ENCODE measurements at places on chromosomes 6 and 20. TPM values are rescaled to one million over a fixed set of nuclear protein-coding genes. Genes with fewer than 3 reads are reported as not detected.
A peak's percentile ranks its signal among the peaks of the same experiment; 100 is the strongest.

Gene DSP
- total RNA-seq = 37.5 TPM

Gene KIF25
- total RNA-seq = not detected

DNA sequence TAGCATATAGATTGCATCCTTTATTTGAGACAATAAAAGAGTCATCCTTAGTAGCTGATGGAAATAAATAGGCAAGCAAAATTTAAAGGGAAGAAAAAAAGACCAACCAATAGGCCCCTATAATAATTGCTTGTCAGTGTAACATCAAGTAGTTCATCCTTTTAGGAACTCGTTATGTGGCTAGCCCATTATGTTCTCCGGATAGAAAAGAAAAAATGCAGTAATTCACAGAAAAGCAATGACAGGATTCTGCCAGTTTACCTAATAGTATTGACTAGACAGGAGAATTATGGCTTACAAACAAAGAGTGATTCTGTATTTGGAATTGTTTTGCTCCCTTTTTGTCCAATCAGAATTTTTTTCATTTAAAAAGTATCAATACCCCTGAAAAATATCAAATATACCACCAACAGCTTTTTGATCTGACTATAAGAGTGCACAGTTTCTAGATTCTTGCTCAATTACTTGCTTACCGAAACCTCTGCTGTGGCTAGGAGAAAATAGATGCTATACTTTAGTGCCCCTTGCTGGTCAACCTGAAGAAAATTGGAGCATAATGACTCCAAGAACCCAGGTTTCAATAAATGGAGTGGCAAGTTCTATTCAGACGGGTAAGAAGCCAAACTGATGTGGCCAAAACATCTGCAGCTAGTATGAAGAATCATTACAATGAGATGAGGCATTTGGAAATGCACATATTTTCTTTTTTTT, 91.5 kb upstream of the SASH1 start:
- H3K27me3 ChIP-seq = no peaks in the 10 kb centered on the region
- no peaks in the 10 kb centered on the region for H3K36me3 ChIP-seq
- peak; percentile 65 for DNase-seq

- no peaks in the 10 kb centered on the region for H3K36me3 ChIP-seq
- no peak overlapping the region for H3K4me3 ChIP-seq
- no peak for DNase-seq
- peaks cover 11% of the 10 kb centered on the region for H3K27me3 ChIP-seq
Measured at GRCh38 chr6:6683969-6684833, 95.7 kb downstream of the LY86 start.

DNA sequence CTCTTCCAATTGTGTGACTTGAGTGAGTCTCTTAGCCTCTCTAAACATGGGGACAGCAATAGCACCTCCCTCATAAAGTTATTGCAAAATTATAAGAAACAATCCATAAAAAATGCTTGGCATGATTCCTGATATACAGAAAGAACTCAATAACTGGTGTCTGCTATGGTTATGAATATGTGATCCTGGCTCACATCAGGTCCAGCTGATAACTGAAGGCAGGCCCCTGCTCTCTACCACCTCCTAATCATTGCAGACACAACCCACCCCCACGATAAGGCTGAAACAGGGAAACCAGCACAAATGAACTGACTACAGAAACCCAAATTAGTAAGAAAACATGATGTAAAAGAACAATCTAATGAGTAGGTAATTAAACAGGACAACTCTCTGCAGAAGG, 5.4 kb downstream of the TRIM15 start:
- no peak for DNase-seq
- no peaks in the 10 kb centered on the region for H3K36me3 ChIP-seq
- peaks cover 41% of the 10 kb centered on the region for H3K27me3 ChIP-seq
- no peaks in the 10 kb centered on the region for H3K4me1 ChIP-seq

DNA sequence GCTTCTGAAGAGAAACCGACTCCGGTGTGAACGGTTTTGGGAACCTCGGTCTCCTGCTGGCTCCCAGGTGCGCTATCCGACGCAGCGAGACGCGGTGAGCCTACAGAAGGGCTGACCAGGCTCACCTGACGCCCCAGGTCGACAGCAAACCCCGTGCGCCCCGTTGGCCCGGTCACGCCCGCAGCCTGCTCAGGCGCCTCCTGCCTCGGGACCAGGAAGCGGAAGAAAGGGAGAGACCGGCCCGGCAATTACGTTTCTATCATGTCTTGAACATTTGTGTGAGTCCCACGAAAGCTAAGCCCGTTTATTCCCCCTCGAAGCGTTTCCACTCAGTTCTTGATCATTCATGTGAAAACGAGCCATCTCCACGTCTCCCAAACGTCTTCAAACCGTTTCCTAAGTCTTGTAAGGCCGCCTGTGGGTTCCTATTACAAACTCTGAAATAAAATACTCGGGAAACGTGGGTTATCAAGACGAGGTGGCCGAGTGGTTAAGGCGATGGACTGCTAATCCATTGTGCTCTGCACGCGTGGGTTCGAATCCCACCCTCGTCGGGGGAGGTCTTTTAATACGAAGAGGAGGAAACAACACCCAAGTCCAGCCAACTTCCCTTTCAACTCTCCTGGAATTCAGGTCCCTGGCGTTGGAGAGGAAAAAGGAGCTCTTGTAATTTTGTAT, 150.5 kb upstream of the PRSS16 start:
- DNase-seq = peak; percentile 90
- peak overlapping the region; percentile 77 for H3K27ac ChIP-seq
- peak overlapping the region; percentile 89 for H3K4me3 ChIP-seq
- peaks cover 21% of the 10 kb centered on the region for H3K4me1 ChIP-seq

GRCh38 chr20:13118676-13119075, 102.4 kb upstream of the ISM1 start:
- no peaks in the 10 kb centered on the region for H3K4me1 ChIP-seq
- H3K27me3 ChIP-seq = peaks cover 3% of the 10 kb centered on the region
- H3K27ac ChIP-seq = no peak overlapping the region
- DNase-seq = no peak

DNA sequence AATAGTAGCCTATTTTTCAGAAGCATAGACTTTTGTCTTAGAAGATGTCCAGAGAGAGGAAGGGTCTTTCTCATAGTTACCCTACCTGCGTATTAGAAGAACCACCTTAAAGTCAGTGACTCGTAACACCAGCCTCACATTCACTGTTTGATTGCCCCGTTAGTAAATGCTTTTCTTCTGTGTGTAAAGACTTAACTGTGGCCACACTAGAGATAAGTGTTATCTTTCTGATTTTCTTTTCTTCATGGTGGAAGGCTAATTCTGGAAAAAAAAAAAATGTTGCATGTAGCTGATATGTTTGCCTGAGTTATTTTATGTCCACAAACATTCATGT, 83.9 kb downstream of the SAMD3 start:
- no peaks in the 10 kb centered on the region for H3K27me3 ChIP-seq
- no peak for DNase-seq
- no peaks in the 10 kb centered on the region for H3K36me3 ChIP-seq
- H3K4me1 ChIP-seq = peaks cover 6% of the 10 kb centered on the region
- H3K27ac ChIP-seq = no peak overlapping the region
- no peak overlapping the region for H3K4me3 ChIP-seq

- DNase-seq = no peak
- no peaks in the 10 kb centered on the region for H3K4me1 ChIP-seq
- no peaks in the 10 kb centered on the region for H3K36me3 ChIP-seq
Measured at GRCh38 chr20:6575912-6576401, 191.5 kb upstream of the BMP2 start.

DNA sequence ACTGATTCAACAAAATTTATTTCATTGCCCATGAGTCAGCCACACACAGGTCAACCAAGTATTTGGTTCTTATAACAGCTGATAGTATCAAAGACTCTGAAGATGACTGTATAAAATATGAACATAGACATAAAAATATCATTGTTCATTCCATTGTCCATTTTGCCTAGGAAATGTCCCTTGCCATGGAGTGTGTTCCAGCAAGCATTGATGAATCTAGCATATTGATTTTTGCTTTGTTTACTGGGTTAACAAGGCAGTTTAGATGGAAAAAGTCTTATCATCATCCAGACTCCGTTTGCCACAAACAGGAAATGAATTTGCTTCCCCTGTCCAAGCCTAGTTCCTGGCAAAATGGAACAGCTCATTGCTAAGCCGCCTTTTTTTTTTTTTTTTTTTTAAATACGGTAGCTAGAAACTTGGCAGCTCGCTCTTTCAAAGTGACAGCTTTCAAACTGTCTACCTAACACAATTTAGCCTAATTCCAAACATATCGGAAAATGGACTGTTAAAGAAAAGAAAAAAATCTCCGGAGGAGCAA, 7.5 kb downstream of the F13A1 start:
- H3K27ac ChIP-seq = no peak overlapping the region
- no peak overlapping the region for H3K4me3 ChIP-seq
- DNase-seq = no peak

DNA sequence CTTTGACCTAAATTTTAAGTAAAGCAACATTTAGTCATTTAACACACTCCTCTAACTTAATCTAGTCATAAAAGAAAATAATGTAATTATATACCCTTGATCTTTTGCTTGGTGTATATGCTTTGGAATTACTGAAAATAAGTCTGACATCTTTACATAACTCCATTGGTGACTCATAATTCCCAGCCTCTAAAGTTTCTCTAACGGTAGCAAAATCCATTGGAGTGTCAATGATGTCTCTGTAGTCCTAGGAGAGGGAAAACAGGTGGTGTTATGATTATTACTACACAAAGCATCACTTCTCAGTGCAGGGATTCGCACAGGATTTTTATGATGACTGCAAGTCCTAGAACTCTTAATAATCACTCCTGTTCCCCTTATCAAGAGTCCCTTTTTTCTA, 80.2 kb downstream of the IRAK1BP1 start:
- peaks cover 22% of the 10 kb centered on the region for H3K4me1 ChIP-seq
- H3K4me3 ChIP-seq = peak overlapping the region; percentile 70
- DNase-seq = no peak

GRCh38 chr6:138909511-138909910, 78.5 kb downstream of the REPS1 start:
- peaks cover 12% of the 10 kb centered on the region for H3K36me3 ChIP-seq
- H3K4me1 ChIP-seq = no peaks in the 10 kb centered on the region
- no peak overlapping the region for H3K27ac ChIP-seq
- H3K4me3 ChIP-seq = no peak overlapping the region
- H3K27me3 ChIP-seq = no peaks in the 10 kb centered on the region

GRCh38 chr6:46637145-46637544, 15.5 kb downstream of the CYP39A1 start:
- H3K27me3 ChIP-seq = peaks cover 9% of the 10 kb centered on the region
- no peak overlapping the region for H3K27ac ChIP-seq
- no peaks in the 10 kb centered on the region for H3K36me3 ChIP-seq
- peak; percentile 29 for DNase-seq

All from HFFc6 (cell line).